ENCODE measurements at places on chromosomes 16 and 17. TPM values are rescaled to one million over a fixed set of nuclear protein-coding genes. Genes with fewer than 3 reads are reported as not detected.

Gene BCL6B
- 0.07 TPM for polyA plus RNA-seq

GRCh38 chr16:68399456-68399855, 48.9 kb downstream of the SMPD3 start:
- peak; percentile 8 for DNase-seq

DNA sequence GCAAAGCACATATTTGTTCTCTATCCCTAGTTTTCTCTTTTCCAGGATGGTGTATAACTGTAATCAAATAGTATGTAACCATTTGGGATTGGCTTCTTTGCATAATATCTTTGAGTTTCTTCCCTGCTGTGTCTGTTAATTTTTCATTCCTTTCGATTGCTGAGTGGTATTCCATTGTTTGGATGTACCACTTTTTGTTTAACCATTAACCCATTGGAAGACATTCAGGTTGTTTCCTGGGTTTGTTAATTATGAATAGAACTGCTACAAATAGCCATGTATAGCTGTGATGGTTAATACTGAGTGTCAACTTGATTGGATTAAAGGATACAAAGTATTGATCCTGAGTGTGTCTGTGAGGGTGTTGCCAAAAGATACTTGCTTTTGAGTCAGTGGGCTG, 4.6 kb upstream of the SLFN13 start:
- DNase-seq: no peak

- DNase-seq: no peak
These were observed 17.7 kb downstream of the GFOD2 start for GRCh38 chr16:67701420-67701819.

Gene KCNJ2
- polyA plus RNA-seq: 8.1 TPM

Gene DHX58
- 8.0 TPM for polyA plus RNA-seq

Gene CD300H
- not detected for polyA plus RNA-seq

GRCh38 chr17:74098136-74099024, 105.1 kb upstream of the RPL38 start:
- DNase-seq: no peak

- DNase-seq: peak; percentile 94
These were observed 1.5 kb upstream of the FAAP100 start for GRCh38 chr17:81553616-81554181.

GRCh38 chr17:43389046-43389947, 9.5 kb upstream of the ARL4D start:
- peak; percentile 78 for DNase-seq

Gene CHST4
- polyA plus RNA-seq: not detected

- no peak for DNase-seq
These were observed 5.4 kb upstream of the CNGB1 start for GRCh38 chr16:57976331-57976796.

GRCh38 chr16:10618710-10619209, 38.4 kb upstream of the EMP2 start:
- no peak for DNase-seq

Gene PIK3R6
- polyA plus RNA-seq: 0.02 TPM

GRCh38 chr17:48565925-48566710, 12.0 kb downstream of the HOXB4 start:
- peak; percentile 52 for DNase-seq

DNA sequence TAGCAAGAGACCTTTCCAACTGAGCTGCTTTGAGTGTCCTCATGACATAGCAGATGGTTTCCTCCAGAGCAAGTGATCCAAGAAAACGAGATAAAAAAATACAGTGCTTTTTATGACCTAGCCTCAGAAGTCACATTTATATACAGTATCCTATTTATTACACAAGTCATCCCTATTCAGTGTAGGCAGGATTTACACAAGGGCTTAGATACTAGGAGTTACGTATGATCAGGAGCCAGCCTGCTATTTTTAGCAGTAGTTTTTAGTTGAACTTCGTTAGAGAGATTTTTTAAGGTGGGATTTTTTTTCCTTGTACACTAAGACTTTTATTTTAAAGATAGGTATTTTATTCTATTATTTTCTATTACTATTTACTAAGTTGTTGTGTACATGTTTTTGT, 58.4 kb downstream of the PHKB start:
- DNase-seq: no peak

DNA sequence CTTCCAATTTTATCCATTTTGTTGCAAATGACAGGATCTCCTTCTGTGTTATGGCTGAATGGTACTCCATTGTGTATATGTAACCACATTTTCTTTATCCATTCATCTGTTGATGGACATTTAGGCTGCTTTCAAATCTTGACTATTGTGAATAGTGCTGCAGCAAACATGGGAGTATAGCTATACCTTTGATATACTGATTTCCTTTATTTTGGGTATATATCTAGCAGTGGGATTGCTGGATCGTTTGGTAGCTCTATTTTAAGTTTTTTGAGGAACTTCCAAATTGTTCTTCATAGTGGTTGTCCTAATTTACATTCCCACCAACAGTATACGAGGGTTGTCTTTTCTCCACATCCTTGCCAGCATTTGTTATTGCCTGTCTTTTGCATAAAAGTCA, 67.8 kb downstream of the BRIP1 start:
- DNase-seq: no peak

Measured in fibroblast of lung (primary cell).